ENCODE measurements at places on chromosomes 16 and 17.

- DNase-seq = no peak
These were observed 250.6 kb downstream of the UTP18 start for GRCh38 chr17:51510940-51511339.

GRCh38 chr17:47929218-47930000 lies 12.0 kb upstream of the PNPO start:
- DNase-seq = no peak

GRCh38 chr17:1183171-1183873 lies 3.5 kb upstream of the ABR start:
- DNase-seq = peak; percentile 49

GRCh38 chr17:19237389-19238166 lies 412 bp downstream of the EPN2 start:
- DNase-seq = peak; percentile 63

GRCh38 chr16:83568345-83568744 lies 239.4 kb upstream of the HSBP1 start:
- DNase-seq = no peak

DNA sequence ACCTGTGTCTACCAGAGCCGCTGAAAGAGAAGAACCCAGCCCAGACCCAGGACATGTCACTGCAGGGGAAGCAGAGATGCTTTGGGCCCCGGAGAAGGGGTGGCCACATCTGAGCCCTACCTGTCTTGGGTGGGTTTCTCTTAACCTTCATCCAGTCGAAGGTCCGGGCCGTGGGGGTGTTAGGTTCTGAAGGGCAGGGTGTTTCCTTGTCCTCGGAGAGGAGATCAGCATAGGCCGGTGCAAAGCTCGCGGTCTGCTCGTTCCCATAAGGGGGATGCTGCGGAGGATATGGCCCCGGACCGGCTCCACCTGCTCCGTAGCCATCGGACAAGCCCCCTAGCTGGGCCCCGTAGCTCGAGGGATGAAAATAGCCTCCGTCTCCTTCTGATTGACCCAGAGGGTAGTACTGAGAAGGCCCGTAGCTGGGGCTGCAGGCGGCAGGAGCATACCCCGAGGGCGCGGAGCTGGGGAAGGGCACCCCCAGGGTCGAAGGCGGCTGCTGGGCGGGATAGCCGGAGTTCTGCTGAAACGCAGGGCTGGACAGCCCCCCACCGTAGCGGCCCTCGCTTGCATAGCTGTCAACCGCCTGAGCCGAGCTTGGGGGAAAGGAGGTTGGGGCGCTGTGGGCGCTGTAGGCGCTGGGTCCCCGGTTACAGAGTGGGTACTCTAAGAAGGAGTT lies 464 bp downstream of the HOXB1 start:
- DNase-seq = no peak

GRCh38 chr17:81509207-81509971 lies 3.2 kb downstream of the ACTG1 start:
- DNase-seq = no peak

DNA sequence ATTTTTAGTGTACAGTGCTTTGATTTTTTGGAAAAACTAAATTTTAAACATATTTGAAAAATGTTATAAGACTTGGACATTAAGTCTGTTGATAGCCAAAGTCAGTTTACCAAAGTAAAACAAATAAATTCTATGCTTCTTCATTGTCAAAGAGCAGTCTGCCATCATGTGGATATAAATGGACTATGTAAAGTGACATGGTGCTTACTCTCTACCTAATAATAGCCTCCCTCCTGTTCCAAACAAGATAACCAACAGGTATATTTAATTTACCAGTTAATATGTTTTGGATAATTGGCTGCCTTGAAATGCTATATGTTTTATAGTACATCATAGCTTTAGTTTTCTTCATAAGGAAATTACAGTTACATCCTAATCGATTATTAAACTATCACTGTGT lies 15.9 kb downstream of the TAF15 start:
- DNase-seq = no peak

- no peak for DNase-seq
These were observed 2.0 kb downstream of the TBC1D10B start for GRCh38 chr16:30368122-30368791.

DNA sequence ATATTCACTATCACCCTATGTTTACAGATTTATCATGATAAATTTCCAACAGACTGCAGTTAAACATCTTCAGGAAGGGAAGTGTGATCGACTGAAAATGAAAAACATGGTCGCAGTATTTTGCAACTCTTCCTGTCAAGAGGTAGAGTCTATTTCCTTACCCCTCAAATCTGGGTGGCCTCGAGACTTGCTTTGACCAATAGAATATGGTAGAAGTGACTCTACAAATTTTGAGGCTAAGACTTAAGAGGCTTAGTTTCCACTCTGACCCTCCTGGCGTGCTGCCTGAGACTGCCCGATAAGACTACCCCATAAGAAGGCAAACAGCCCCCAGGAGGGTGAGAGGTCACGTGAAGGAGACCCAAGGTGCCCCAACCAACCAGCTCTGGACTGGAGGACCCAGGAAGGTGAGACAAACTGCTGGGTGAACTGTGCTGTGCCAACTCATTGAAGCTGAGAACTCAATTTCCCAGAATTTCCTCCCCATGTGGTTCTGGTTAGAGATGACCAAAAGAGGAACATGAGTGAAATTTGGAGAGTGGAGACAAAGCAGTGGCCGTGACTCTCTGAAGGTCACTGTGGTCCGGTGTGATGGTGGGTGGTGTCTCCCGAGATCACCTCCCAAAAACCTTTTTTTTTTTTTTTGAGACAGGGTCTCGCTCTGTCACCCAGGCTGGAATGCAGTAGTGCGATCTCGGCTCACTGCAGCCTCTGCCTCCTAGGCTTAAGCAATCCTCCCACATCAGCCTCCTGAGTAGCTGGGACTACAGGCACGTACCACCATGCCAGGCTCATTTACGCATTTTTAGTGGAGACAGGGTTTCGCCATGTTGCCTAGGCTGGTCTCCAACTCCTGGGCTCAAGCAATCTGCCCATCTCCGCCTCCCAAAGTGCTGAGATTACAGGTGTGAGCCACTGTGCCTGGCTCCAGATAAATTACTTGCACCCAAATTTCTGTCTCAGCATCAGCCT lies 38.2 kb upstream of the LITAF start:
- DNase-seq = no peak

DNA sequence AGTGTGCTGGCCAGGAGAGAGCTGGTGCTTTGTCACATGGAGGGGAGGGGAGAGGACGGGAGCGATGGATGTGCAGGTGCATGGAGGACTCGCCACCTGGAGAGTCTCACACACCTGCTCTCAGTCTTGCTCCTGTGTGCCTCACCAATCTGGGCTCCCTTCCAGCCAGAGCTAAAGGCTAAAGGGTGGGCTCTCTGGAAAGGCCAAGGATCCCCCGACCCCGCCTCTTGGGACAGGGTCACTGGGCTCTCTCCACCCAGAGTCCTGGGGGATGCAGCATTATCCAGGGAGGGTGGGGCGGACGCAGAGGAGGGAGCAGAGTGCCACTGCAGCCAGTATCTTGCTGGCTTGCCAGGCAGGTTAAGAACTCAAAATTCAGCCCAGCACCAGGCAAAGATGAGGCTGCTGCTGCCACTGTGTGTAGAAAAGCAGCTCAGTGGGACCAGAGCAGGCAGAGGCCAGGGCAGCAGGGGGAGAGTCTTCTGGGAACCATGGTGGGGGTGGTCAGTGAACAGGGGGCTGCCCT lies 5.4 kb upstream of the STAT5B start:
- DNase-seq = peak; percentile 36
